ENCODE measurements at places on chromosomes 3 and 15.

GRCh38 chr15:36545467-36545992 lies 33.9 kb upstream of the CDIN1 start:
- DNase-seq: no peak

- DNase-seq: no peak
These were observed 30.4 kb downstream of the CDIN1 start for GRCh38 chr15:36609793-36610192.

GRCh38 chr15:80246425-80246894 lies 5.6 kb downstream of the CTXND1 start:
- no peak for DNase-seq

DNA sequence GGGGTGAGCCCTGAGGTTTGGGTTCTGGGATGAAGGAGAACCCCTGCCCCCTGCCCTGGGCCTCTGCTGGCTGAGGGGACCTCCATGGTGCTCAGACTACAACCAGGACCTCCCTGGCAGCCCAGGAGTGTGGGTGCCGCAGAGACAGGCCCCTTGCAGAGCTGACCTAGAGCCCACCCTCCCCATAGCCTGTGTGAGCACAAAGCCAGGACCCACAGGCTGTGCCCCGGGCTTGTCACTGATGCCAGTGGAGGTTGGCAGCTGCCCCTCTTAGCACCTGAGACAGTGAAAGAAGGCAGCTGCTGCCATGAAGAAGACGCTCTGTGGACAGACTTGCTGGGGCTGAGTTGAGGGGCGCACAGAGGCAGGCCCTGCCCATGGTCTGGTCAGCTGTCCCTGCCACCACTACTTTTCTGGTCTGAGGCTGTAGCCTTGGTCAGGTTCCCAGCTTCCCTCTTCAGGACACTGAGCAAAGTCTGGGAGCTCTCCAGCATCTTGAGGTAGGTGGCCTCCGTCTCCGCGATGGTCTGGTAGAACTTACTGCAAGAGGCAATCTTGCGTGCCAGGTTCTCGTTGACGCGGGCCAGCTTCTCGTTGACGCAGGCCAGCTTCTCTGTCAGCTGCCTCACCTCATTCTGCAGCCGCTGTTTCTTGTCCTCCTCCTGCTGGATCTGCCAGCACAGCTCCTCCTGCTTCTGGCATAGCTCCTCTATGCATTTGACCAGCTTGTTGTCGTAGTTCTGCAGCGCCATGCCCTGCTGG lies 23.0 kb downstream of the USP4 start:
- DNase-seq: no peak

GRCh38 chr15:86568378-86568777 lies 488.7 kb downstream of the AGBL1 start:
- no peak for DNase-seq

- DNase-seq: no peak
These were observed 372.2 kb upstream of the WNT5A start for GRCh38 chr3:55859305-55859704.

DNA sequence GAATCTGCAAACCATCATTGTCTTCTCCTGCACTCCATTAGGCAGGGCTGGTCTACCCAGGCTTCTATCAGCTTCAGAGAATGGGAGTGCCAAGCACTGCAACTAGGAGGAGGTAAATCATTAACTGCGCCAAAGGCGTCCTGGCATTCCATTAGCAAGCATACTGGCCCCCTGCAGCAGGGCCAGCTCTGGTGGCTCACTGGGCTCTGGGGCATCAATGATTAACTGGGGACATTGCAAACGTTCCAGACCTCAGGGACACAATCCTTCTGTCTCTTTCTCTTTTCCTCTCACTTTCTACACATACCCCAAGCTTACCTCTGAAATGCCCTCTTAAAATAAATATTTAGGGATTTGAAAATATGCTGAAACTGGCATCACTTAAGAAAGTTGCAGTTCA lies 129.0 kb downstream of the MYLK start:
- DNase-seq: peak; percentile 98

DNA sequence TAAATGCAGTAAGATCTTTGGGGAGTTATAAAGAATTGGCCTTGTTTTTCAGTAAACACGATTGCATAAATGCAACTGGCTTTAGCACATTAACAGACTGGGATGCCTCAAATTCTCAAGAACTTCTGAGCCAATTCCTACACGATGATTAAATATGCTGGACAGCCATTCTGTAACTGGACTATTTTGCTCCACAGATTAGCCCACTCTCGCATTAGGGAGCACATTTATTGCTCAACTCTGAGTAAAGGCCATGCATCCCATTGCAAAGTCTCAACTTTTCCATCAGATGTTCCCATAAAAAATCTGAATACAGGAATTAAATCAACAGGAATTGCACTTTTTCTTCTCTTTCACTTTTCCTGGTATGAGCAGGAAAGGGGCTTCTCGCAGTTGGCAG lies 66.7 kb upstream of the PRICKLE2 start:
- no peak for DNase-seq

DNA sequence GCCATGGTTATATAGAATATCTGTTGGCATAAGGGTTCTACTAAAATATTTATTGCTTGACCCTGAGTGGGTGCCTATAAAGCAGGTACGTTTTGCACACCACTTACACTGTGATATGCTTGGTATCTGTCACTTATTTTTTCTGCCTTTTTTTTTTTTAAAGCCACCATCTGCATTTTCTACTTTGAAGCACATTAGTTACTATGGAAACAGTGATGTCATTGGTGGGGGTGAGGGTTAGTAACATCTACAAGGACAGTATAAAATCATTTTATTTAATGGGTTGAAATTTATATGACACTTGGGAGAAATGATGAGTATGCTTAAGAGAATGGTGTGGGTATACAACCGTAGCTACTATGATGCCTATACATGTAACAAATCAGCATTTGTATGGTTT lies 25.6 kb downstream of the SLCO3A1 start:
- no peak for DNase-seq

GRCh38 chr3:160395297-160395696 lies 3.7 kb downstream of the IFT80 start:
- no peak for DNase-seq

DNA sequence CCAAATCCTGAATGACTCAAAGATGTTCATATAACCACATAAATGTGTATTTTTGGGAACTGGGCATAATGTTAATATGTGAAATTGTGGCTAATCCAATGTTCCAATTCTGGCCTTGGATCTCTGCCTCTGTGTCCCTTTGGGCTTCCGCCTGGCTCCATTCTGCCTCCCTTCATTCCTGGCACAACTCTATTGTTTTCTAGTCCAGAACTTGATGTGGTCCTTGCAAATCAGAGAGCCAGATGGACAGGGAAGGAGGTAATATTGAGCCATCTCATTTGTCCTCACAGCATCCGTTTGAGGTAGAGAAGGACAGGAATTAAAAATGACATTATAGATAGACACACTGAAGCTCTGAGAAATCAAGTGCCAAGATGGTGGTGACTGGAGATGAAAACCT lies 355.7 kb upstream of the TBL1XR1 start:
- DNase-seq: no peak

- no peak for DNase-seq
These were observed 7.4 kb downstream of the TBC1D23 start for GRCh38 chr3:100268156-100268555.

GRCh38 chr15:67178569-67179210 lies 75.8 kb downstream of the AAGAB start:
- DNase-seq: peak; percentile 93

DNA sequence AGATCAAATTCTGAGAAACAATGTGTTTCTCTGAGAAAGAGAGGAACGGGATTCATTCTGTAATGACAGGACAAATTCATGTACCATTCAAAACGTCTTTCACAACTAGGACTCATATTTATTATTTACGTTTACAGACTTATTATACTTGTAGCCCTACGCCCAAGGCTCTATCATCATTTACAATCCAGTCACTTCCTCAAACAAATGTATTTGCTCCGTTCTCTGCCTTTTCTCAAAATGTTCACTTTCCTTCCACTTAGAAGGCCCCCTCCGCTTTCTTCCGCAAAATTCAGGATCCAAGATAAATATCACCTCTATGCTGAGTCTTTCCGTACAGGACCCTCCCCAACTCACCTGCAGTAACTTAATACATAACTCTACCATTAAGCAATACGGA lies 745 bp downstream of the RSL24D1 start:
- DNase-seq: no peak

GRCh38 chr15:80777826-80778620 lies 1.1 kb upstream of the CEMIP start:
- DNase-seq: no peak

GRCh38 chr3:32719335-32719734 lies 34.3 kb downstream of the CNOT10 start:
- no peak for DNase-seq
